ENCODE measurements at places on chromosomes 1 and 21.

GRCh38 chr1:223870617-223871574 lies 25.1 kb upstream of the TP53BP2 start:
- no peak for DNase-seq

GRCh38 chr1:184811439-184812111 lies 56.9 kb upstream of the EDEM3 start:
- DNase-seq = no peak

DNA sequence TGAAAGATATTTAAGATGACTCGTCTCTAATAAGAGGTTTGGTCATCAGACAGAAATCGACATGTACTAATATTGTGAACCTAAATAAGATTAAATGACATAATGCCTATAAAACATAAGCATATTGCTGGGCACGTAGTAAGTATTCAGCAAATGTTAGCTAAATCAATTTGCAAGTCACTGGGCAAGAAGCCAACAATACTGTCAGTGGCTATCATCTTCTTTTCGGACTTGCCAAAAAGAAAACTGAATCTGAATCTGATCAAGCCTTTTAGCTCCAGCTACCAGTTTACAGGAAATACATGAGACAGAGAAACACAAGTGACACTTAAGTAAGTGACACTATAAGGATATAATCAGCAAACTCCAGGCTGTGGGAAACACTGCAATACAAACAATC lies 46.0 kb downstream of the RPL5 start:
- DNase-seq = no peak

DNA sequence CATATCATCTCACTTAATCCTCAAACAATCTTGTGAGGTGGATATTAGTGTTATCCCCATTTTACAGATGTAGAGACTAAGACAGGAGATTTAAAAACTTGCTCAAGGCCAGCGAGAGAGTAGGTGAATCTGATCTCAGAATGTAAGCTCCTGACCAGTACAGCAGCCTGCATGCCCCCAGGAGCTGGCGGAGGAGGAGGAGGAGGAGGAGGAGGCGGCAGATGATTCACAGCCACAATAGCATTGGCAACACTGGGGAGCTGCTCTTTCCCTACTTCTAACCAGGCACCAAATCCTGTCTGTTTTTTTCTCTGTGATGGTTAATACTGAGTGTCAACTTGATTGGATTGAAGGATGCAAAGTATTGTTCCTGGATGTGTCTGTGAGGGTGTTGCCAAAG lies 243.2 kb downstream of the ATG4C start:
- DNase-seq = no peak

DNA sequence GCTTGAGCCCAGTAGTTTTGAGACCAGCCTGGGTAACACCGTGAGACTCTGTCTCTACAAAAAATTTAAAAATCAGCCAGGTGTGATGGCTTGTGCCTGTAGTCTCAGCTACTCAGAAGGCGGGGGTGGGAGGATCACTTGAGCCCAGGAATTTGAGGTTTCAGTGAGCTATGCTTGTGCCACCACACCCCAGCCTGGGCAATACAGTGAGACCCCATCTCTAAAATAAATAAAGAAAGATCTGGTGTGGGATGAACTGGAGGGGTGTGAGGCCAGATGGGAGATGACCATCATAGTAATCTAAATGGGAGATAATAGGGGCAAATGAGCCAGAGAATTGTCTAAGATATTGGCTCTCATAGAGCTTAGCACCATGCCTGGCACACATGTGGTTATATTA lies 60.1 kb upstream of the TRABD2B start:
- DNase-seq = no peak

DNA sequence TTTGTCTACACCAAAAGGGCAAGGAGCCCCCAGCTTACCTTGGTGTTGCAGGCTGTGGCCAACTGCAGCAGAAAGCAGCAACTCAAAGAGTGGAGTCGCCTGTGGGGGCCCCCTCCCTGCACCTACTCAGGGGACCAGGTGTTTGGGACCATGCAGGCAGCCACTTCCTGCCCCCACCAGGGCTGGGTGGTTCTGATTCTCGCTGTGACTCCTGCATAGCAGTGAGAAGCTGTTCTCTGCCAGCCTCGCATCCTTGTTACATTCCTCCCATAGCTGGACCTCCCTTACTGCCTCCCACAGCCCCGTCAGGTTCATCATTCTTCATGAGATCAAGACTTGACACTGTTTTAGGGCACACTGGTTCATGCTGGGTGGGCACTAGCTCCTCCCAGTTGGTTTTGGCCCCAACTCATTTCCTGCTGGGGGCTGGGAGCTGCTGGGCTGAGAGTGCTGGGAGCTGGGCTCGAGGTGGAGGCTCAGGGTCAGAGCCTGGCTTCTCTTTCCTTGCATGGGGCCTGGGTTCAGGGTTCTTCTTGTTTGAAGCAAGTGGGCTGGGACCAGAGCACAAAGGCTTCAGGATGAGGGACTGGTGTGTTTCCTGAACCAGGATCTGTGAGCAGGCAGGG lies 146.9 kb upstream of the C1orf174 start:
- DNase-seq = no peak

DNA sequence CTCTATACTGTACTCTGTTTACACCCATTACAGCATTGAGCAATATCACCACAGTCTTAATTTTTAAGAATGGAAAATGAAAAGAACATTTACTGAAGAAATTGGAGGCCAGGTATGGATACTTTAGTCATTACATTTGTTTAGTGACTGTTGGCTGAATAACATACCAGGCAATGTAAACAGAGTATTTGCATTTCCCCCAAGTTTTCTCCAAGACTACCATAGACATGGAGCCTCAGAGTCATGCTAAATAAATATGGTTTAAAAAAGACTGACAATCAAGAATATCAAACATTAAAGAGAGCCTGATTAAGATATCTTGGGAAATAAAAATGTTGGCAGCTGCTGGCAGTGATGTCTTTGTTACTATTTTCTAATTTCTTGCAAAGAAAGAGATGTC lies 136.9 kb upstream of the ADAMTS5 start:
- no peak for DNase-seq

GRCh38 chr1:232635778-232636356 lies 5.9 kb upstream of the SIPA1L2 start:
- DNase-seq = peak; percentile 62

DNA sequence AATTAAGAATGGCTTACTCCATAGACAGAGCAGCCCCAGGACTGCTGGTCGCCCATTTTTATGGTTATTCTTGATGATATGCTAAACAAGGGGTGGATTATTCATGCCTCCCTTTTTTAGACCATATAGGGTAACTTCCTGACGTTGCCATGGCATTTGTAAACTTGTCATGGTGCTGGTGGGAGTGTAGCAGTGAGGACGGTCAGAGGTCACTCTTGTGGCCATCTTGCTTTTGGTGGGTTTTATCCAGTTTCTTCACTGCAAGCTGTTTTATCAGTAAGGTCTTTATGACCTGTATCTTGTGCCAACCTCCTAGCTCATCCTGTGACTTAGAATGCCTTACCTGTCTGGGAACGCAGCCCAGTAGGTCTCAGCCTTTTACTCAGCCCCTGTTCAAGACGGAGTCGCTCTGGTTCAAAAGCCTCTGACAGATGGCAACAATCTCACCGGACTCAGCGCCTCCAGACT lies 5.2 kb upstream of the AGPAT3 start:
- no peak for DNase-seq

DNA sequence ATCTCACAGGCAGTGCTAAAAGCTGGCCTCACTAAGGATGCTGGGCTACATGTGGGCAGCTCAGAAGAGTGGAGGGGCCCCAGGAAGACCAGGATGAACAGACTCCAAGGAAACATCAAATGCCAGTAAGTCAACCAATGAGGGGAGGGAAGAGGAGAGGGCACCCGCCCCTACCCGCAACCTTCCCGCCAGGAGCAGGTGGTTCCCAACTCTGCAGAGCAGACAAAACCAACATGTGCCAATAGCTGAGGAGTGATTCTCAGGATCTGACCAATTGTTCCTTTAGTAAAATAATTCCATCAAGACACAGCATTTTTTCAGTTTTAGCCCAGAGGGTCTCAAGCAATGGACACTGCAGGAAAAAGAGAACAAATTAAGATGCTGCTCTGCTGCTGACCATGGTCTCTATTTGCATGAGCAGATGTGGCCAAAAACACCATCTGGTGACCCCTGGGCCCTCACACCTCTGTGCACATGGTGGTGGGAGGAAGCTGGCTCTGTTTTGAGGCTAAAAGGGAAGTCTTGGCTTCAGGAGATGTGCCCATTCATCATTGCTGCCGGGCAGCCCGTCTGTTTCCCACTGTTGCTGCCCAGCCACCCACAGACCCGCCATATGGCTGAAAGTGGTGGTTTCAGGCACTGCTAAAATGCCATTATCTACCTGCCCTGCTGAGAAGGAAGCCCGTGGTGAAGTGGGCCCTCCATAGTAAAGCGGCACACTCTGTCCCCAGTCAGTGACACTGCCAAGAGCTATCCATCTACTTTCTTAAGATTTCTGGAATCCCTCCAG lies 231.8 kb downstream of the KCNH1 start:
- no peak for DNase-seq

DNA sequence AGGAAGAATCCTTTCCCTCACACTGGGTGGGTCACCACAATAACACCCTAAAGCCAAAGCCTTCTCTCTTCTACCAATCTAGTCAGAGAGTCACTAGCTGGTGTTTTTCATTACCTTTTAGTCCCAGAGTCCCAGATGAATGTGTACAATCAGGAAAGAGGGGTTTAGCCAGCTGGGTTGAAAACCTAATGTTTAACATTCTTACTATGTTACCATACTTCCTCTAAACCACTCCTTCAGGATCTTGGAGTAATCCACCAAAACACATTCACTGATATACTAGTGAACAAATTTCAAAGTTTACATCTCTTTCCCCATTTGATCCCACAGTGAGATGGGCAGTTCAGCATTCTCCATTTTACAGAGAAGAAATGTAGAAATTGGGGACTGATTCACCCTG lies 9.7 kb downstream of the LPAR3 start:
- DNase-seq = no peak

- peak; percentile 62 for DNase-seq
These were observed 11.5 kb upstream of the SLC44A3 start for GRCh38 chr1:94808669-94809068.

GRCh38 chr1:206471415-206471801 lies 1.1 kb downstream of the IKBKE start:
- DNase-seq = no peak

DNA sequence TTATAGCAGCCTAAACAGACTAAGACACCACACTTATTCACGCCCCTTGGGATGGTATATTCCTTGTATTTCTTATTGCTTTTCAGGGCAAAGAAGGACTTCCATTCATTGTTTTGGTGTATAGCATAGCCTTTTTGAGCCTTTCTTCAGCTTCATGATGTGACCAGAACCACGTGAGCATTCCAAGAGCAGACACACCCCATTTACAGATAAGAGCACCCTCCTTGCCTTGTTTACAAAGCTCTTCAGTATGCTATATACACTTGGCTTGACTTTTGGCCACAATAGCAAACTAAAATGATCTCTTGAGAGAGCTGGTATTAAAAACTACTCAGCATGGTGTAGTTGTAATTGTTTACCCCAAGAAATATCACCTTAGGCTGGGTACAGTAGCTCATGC lies 78.7 kb downstream of the PIK3R3 start:
- peak; percentile 67 for DNase-seq

GRCh38 chr1:161869291-161869690 lies 103.2 kb downstream of the ATF6 start:
- DNase-seq = no peak

- peak; percentile 63 for DNase-seq
These were observed 5.6 kb upstream of the AKR1A1 start for GRCh38 chr1:45545019-45545493.

DNA sequence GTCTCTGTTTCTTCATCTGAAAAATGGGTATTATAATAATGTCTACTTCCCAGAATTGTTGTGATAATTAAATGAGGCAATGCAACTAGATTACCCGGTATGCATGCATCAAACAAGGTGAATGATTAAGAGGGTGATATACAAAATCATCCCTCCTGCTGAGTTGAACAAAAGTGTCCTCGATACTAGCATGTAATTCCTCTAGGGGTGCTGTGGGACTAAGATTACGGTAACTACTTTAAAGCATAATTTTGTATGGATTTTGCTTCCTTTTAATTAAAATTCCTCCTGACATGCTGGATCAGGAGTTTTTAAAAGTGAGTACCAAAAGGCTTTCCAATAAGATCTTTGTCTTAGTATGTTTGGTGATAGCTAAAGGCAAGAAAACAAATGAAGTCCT lies 98.7 kb upstream of the PRMT6 start:
- no peak for DNase-seq

- no peak for DNase-seq
These were observed 44.3 kb upstream of the ADARB1 start for GRCh38 chr21:45029948-45030681.

DNA sequence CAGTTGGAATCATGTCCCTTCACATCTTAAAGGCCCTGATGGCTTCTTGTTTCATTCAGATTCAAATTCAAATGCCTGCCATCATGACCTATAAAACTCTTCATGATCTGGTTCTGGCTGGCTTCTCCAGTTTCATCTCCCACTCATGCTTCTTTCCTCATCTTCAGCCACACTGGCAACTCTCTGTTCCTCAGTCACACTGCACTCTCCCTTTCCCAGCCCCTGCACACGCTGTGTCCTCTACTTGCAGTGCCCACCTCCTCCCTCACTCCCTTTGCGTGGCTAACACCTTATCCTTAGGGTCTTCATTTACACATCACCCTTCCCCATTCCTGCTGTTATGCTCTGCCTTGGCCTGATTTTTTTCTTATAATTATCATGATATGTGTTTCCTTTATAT lies 120.6 kb upstream of the LMO4 start:
- DNase-seq = no peak

GRCh38 chr1:200174525-200175295 lies 147.2 kb downstream of the NR5A2 start:
- no peak for DNase-seq

DNA sequence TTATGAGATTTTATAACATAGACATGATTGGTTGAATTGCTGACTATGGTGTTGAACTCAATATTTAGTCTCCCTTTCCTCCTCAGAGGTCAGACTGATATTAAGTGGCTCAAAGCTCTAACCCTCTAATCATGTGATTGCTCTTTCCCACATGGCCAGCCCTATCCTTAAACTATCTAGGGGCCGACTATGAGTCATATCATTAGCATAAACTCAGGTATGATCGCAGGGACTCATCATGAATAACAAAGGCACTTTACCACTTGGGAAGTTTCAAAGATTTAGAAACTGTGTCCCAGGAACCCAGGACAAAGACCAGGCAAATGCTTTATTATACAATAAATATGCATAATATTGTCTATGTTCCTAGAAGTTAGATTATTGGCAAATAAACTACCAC lies 894.6 kb upstream of the NEGR1 start:
- no peak for DNase-seq

DNA sequence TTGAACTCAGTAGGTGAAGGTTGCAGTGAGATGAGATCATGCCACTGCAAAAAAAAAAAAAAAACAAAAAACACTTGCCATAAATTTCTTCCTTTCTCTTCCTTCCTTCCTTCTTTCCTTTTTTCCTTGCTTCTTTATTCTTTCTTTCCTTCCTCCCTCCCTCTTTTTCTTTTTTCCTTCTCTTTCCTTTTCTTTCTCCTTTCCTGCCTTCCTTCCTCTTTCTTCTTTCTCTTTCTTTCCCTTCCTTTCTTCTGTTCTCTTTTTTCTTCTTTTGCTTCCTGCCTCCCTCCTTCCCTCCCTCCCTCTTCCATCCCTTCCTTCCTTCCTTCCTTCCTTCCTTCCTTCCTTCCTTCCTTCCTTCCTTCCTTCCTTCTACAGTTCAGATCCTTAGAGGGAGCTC lies 71.2 kb downstream of the LYPLAL1 start:
- no peak for DNase-seq

- peak; percentile 37 for DNase-seq
These were observed 16.8 kb upstream of the STMN1 start for GRCh38 chr1:25922971-25923552.

GRCh38 chr1:97996880-97997279 lies 76.0 kb upstream of the DPYD start:
- no peak for DNase-seq

- peak; percentile 36 for DNase-seq
These were observed 49.4 kb upstream of the DESI2 start for GRCh38 chr1:244603498-244603897.
